ENCODE measurements at places on chromosomes 1 and 21. TPM values are rescaled to one million over a fixed set of nuclear protein-coding genes. Genes with fewer than 3 reads are reported as not detected.

DNA sequence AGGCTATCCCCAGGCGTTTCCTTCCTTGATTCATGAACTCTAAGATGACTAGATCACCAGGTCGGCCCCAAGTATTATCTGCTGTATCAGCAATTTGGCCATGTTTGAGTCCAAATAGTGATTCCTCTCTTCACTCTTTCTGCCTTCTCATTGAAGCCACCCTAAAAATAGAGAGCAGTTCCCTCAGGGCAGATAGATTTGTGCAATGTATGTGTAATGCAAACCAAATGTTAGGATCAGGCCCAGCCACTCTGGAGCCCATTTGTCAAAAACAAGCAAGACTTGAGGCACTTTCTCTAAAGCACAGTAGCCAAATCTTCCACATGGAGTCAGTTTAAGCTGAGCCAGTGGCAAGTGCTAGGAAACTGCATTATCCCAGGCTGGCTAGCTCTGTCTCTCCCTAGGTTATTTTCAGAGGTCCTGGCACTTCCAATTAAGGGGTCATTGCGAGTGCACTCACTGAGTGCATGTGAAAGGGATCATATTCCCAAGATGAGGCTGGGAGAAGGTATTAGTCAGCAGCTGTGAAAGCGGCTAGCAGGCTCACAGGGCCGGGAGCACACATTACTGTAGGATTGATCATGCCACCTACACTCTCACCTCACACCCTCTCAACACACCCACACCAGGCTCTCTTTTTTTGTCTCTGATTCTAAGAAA, 97.9 kb upstream of the RAB3GAP2 start:
- H3K4me3 ChIP-seq: no peak overlapping the region
- H3K27ac ChIP-seq: no peak overlapping the region
- DNase-seq: no peak
- H3K4me1 ChIP-seq: no peaks in the 10 kb centered on the region

DNA sequence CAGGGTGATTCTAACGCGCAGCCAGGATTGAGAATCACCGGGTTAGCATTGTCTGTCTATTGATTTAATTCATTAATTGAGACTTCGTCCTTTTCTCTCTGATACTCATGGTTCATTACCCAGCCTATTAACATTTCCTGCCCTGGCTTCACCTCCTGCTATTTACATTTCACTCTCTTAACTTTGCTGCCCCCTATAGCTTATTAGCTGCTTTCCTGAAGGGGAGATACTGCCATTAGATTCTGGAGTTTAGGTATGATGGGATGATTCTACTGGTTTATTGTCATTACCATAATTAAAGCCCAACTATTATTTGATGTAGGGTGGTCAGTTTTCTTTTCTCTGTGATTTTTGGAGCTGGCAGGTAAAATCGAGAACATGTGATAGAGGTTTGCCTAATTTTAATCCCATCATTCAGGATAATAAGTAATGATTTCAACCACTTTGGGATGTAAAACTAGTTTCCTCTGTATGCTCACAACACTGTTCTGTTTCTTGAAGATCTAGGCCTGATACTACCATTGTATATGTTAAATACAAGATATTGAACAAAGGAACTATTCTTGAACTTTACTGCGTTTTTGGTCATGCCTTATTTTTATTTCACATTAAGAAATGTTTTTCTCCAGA, 6.4 kb downstream of the PPP2R5A start:
- H3K27me3 ChIP-seq: no peaks in the 10 kb centered on the region
- H3K4me3 ChIP-seq: no peak overlapping the region
- peaks cover 2% of the 10 kb centered on the region for H3K4me1 ChIP-seq
- H3K36me3 ChIP-seq: no peaks in the 10 kb centered on the region
- DNase-seq: no peak
- no peak overlapping the region for H3K27ac ChIP-seq

The DNAJC16 gene
- 19.9 TPM for total RNA-seq

DNA sequence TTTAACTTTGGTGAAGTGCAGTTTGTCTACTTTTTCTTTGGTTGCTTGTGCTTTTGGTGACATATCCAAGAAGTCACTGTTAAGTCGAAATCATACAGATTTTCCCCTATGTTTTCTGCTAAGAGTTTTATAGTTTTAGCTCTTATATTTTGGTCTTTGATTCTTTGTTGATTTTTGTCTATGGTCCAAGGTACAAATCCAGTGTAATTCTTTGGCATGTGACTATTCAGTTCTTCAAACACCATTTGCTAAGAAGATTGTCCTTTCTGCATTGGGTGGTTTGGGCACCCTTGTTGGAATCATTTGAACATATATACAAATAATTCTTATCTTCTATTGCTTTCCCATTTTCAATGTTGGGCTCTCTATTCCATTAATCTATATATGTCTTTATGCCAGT, 16.2 kb downstream of the HIPK1 start:
- peaks cover 6% of the 10 kb centered on the region for H3K4me1 ChIP-seq
- no peak overlapping the region for H3K4me3 ChIP-seq
- H3K27ac ChIP-seq: no peak overlapping the region
- peaks cover 3% of the 10 kb centered on the region for H3K36me3 ChIP-seq
- no peak for DNase-seq

- no peaks in the 10 kb centered on the region for H3K27me3 ChIP-seq
- no peak overlapping the region for H3K4me3 ChIP-seq
- H3K4me1 ChIP-seq: no peaks in the 10 kb centered on the region
These were observed 52.8 kb upstream of the FOXD3 start for GRCh38 chr1:63269571-63269970.

The CAPN9 gene
- total RNA-seq: not detected

Measured in aorta (tissue), 5 donors.